Cardiac septum (tissue), 1 donor: ENCODE measurements at places on chromosomes 1 and 21. TPM values are rescaled to one million over a fixed set of nuclear protein-coding genes. Genes with fewer than 3 reads are reported as not detected.

GRCh38 chr1:21280011-21280471 is 10.2 kb downstream of the ECE1 start:
- DNase-seq: peak; percentile 82

ACTN2 gene
- total RNA-seq: 3,389 TPM

CLCA4 gene
- total RNA-seq: 0.13 TPM

GRCh38 chr1:110506541-110506940 is 12.4 kb downstream of the KCNA10 start:
- DNase-seq: no peak
